ENCODE measurements at places on chromosomes 1 and 21.

- H3K4me1 ChIP-seq, result peaks cover 7% of the 10 kb centered on the region
- no peak for DNase-seq
- peak overlapping the region; percentile 60 for H3K4me3 ChIP-seq
- H3K27me3 ChIP-seq, result peaks cover 39% of the 10 kb centered on the region
- no peak overlapping the region for H3K27ac ChIP-seq
Observed at GRCh38 chr1:14922942-14923726, 230.4 kb upstream of the TMEM51 start.

- no peaks in the 10 kb centered on the region for H3K36me3 ChIP-seq
- peaks cover 13% of the 10 kb centered on the region for H3K4me1 ChIP-seq
- H3K27me3 ChIP-seq, result peaks cover 36% of the 10 kb centered on the region
- H3K27ac ChIP-seq, result no peak overlapping the region
Observed at GRCh38 chr1:186202271-186202764, 172.7 kb downstream of the TPR start.

GRCh38 chr1:17768651-17769241 is 13.6 kb downstream of the ACTL8 start:
- no peak overlapping the region for H3K4me3 ChIP-seq
- no peaks in the 10 kb centered on the region for H3K27me3 ChIP-seq
- no peaks in the 10 kb centered on the region for H3K4me1 ChIP-seq
- H3K36me3 ChIP-seq, result no peaks in the 10 kb centered on the region
- no peak overlapping the region for H3K27ac ChIP-seq
- DNase-seq, result no peak

GRCh38 chr1:89198491-89199072 is at the start of gene GBP4:
GBP4 (minus strand) TSS chr1:89198942; CDS start chr1:89198834, 108 bp downstream.
- peaks cover 76% of the 10 kb centered on the region for H3K4me1 ChIP-seq
- peak; percentile 61 for DNase-seq
- H3K27ac ChIP-seq, result peak within 1 kb of the TSS; percentile 97
- no peaks in the 10 kb centered on the region for H3K27me3 ChIP-seq
- peaks cover 37% of the 10 kb centered on the region for H3K36me3 ChIP-seq

DNA sequence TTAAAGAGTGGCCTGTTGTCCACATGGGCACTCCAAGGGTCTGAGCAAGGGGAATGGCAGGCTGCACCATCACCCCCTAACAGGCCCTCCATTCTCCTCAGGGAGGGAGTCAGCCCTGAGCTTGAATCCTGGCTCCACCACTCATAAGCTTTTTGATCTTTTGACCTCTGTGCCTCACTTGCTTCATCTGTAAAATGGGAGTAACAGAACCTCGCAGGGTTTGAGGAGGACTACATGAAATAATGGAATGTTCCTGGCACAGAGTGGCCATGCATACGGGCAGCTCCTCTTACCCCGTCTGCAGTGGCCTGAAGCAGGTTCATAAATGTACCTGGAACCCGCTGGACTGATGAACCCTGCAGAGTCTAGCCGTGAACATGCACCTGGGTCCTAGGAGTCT is 2.1 kb upstream of the XKR8 start:
- H3K27ac ChIP-seq, result no peak overlapping the region
- H3K27me3 ChIP-seq, result no peaks in the 10 kb centered on the region
- H3K36me3 ChIP-seq, result no peaks in the 10 kb centered on the region

DNA sequence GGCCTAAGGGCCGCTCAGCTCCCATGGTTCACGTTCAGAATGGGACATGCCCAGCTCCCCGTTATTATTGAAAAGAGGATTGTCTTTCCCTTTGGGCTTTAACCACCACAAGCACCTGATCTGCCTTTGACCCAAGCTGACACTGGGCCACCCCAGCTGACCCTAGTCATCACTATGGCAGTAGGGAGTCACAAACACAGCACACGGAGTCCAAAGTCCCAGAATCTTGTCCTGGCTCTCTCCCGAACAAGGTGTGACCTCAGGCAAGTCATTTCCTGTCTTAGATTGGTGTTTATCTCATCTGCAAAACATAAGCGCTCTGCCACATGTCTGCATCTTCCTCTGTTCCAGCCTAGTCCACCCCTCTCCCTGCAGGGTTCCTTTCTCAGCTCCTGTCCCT is 31.5 kb downstream of the IGFN1 start:
- no peak for DNase-seq
- no peaks in the 10 kb centered on the region for H3K27me3 ChIP-seq
- H3K4me1 ChIP-seq, result no peaks in the 10 kb centered on the region
- H3K36me3 ChIP-seq, result no peaks in the 10 kb centered on the region
- H3K27ac ChIP-seq, result no peak overlapping the region

- H3K27ac ChIP-seq, result no peak overlapping the region
- peaks cover 6% of the 10 kb centered on the region for H3K27me3 ChIP-seq
- DNase-seq, result no peak
- H3K4me3 ChIP-seq, result no peak overlapping the region
- peaks cover 55% of the 10 kb centered on the region for H3K4me1 ChIP-seq
- H3K36me3 ChIP-seq, result no peaks in the 10 kb centered on the region
Observed at GRCh38 chr1:173208146-173208545, 1.0 kb upstream of the TNFSF4 start.

- no peaks in the 10 kb centered on the region for H3K27me3 ChIP-seq
- H3K4me3 ChIP-seq, result no peak overlapping the region
- H3K27ac ChIP-seq, result no peak overlapping the region
- H3K36me3 ChIP-seq, result no peaks in the 10 kb centered on the region
- DNase-seq, result no peak
Observed at GRCh38 chr21:31733551-31734149, 1.7 kb upstream of the SCAF4 start.

DNA sequence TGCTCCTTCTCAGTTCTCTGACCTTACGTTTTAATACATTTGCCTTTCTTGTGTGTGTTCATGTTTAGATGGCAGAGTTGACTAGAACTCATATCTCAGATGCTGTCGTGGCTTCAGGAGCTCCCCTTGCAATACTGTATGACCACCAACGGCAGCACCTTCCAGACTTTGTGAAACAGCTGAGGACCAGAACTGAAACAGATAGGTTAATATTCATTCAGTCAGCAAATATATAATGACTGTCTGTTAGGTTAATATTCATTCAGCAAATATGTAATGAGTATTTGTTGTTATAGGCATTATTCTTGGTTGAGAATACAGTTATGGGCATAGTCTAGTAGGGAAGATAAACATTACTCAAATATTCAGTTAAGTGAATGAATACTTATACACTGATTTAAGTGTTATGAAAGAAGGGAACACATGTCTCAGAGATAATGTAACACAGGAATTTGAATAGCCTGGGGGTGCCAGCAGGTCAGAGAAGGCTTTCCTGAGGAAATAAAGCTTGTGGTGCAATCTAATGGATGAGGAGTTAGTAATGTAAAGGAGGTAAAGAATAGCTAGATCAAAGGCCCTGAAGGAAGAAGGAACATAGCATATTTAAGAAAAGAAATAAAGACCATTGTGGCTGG is 88.5 kb downstream of the CEP350 start:
- H3K36me3 ChIP-seq, result peaks cover 23% of the 10 kb centered on the region
- H3K4me1 ChIP-seq, result peaks cover 5% of the 10 kb centered on the region
- no peak overlapping the region for H3K4me3 ChIP-seq
- H3K27me3 ChIP-seq, result no peaks in the 10 kb centered on the region
- DNase-seq, result no peak

GRCh38 chr1:226653311-226653921 is 85.7 kb downstream of the ITPKB start:
- H3K27ac ChIP-seq, result no peak overlapping the region
- peak overlapping the region; percentile 74 for H3K4me3 ChIP-seq
- H3K27me3 ChIP-seq, result no peaks in the 10 kb centered on the region
- DNase-seq, result peak; percentile 84
- peaks cover 44% of the 10 kb centered on the region for H3K4me1 ChIP-seq

DNA sequence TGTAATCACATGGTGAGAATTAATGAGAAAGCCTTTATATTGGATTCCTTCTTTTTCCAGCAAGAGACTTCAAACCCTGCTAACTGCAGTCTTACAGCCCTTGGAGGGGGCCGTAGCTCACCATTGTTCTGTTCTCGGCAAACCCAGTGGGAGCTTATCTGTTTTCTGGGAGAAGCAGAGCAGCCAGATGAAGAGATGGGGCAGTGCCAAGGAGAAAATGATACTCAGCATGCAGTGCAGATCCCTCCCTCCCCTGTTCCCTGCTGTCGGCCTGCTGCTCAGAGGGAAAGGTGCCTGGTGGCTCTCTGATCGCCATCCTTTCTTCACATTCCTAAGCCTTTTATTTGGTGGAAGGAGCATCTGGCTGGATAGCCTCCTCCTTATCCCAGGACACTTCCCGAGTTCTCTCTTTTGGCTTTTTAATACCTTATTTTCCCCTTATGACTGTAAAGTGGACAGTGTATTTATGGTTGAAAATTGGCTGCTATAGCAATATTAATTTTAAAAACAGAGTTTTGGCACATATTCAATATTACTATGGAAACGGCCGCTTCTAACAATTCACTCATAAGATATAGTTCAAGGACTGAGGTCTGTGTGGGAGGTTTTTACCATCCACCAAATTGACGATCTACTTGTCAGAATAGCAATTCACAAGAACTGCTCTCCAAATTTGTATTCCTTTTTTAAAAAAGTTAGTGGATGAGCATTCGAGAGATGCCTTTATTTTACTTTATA is 203.4 kb downstream of the CRB1 start:
- H3K27me3 ChIP-seq, result peaks cover 2% of the 10 kb centered on the region
- no peak overlapping the region for H3K27ac ChIP-seq
- H3K4me1 ChIP-seq, result no peaks in the 10 kb centered on the region
- no peak overlapping the region for H3K4me3 ChIP-seq
- no peaks in the 10 kb centered on the region for H3K36me3 ChIP-seq

DNA sequence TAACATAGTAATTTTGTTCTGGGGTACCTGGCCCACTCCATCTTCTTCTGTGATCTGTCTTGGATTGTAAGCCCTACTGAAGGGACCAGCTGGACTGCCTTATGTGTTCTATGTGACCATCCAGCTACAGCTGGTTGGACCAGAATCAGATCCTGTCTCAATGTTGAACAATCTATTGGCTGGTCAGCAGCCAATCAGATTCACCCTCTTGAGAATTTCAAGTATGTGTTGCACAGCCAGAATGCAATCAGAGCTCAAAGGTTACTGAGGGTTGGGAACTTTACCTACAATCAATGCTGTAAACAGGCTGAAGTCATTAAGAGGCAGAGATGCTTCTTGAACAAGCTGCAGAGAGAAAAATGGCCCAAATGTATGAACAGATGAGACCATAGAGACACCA is 61.9 kb downstream of the KCNC4 start:
- H3K27ac ChIP-seq, result no peak overlapping the region
- no peak for DNase-seq
- no peak overlapping the region for H3K4me3 ChIP-seq
- H3K36me3 ChIP-seq, result no peaks in the 10 kb centered on the region
- H3K4me1 ChIP-seq, result no peaks in the 10 kb centered on the region

Data from activated CD8-positive, alpha-beta T cell treated with anti-CD3 and anti-CD28 coated beads for 36 hours (primary cell).